ENCODE measurements at places on chromosomes 1 and 21. TPM values are rescaled to one million over a fixed set of nuclear protein-coding genes. Genes with fewer than 3 reads are reported as not detected.

The PLA2G2A gene
- total RNA-seq = not detected

The CFAP74 gene
- not detected for total RNA-seq

The RBM11 gene
- total RNA-seq = not detected

The FAM177B gene
- total RNA-seq = not detected

The RAD54L gene
- 0.22 TPM for total RNA-seq

The KCND3 gene
- total RNA-seq = 0.22 TPM

The TRIM17 gene
- 0.66 TPM for total RNA-seq

The LAMB3 gene
- 4.6 TPM for total RNA-seq

The FAM167B gene
- 0.88 TPM for total RNA-seq

The GJA4 gene
- total RNA-seq = not detected

The CCDC190 gene
- not detected for total RNA-seq

The SPRR1B gene
- not detected for total RNA-seq

The VN1R5 gene
- not detected for total RNA-seq

The HPCAL4 gene
- not detected for total RNA-seq

The DAB1 gene
- not detected for total RNA-seq

The LCE1A gene
- total RNA-seq = not detected

The LCE2B gene
- total RNA-seq = not detected

The PRDM16 gene
- total RNA-seq = 1.3 TPM

The ZNF695 gene
- total RNA-seq = 0.44 TPM

The CNR2 gene
- total RNA-seq = not detected

The MAP1LC3C gene
- total RNA-seq = 0.22 TPM

The HPDL gene
- 0.86 TPM for total RNA-seq

The CCDC181 gene
- total RNA-seq = under 0.01 TPM

The LSM10 gene
- total RNA-seq = 5.7 TPM

The STIL gene
- total RNA-seq = 3.9 TPM

The C1QTNF12 gene
- 0.44 TPM for total RNA-seq
